ENCODE measurements at places on chromosomes 1 and 21.

GRCh38 chr1:16266411-16267118 lies 29.6 kb upstream of the CPLANE2 start:
- no peak for DNase-seq

DNA sequence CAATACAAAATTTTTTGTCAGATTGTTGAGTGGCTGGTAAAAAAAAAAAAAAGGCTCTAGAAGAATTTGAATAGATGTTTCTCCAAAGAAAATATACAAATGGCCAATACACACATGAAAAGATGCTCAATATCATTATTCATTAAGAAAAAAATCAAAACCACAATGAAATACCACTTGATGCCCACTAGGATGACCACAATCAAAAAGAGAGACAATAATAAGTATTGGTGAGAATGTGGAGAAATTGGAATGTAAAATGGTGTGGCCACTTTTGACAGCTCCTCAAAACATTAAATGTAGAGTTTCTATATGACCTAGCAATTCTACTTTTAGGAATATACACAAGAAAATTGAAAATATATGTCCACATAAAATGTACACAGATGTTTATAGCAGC lies 100.0 kb downstream of the CLEC20A start:
- no peak for DNase-seq

DNA sequence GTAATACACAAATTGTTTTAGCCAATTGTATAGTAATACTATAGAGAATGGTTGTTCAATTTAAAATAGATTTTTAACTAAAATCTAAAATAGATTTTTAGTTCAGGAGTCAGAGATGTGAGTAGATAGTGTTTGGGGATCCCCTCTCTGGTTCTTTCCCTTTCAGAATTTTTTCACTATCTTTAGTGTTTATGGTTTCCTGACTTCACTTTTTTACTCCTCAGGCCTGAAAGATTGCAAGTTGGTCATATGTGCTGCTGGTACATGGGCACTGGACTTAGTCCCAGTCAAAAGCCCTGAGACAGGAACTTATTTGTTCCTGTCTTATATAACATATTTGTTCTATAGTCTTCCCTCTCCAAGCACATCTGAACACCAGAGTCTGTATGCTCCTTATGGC lies 96.8 kb upstream of the ATP1B1 start:
- no peak for DNase-seq

DNA sequence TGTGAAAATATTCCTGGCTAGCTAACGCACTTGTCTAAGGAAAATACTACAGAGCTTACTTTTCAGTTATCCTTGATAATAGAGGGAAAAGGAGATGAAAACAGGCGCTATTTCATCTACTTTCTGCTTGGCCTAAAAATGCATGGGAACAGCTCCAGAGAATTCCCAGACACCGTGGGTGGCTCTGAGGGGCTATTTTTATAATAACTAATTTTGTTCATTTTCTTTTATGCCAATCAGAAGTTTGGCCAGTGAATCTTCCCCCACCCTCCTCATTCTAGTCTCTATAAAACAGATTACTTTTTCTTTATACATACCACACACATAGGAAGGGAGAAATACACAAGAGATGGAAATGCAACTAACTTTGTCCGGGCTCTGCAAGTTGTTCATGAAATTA lies 322.9 kb downstream of the SETD4 start:
- DNase-seq = no peak

DNA sequence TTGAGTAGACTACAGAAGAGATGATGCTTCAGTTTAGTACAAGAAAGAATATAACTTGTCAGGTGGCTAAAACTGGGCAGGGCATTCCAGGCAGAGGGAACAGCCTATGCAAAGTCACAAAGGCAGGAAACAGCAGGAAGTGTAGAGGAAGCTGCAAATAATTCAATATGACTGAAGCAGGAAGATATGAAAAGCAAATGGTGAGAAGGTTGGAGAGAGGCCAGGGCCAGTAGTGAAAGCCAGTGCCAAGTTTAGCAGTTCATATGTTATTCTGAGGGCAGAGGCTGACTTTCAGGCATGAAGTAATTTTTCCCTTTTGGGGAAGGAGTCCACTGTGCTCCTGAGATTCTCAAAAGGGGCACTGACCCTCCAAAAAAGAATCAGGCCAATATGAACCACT lies 8.0 kb upstream of the YBX1 start:
- no peak for DNase-seq

- no peak for DNase-seq
Measured at GRCh38 chr1:245378311-245378722, 223.5 kb downstream of the KIF26B start.

DNA sequence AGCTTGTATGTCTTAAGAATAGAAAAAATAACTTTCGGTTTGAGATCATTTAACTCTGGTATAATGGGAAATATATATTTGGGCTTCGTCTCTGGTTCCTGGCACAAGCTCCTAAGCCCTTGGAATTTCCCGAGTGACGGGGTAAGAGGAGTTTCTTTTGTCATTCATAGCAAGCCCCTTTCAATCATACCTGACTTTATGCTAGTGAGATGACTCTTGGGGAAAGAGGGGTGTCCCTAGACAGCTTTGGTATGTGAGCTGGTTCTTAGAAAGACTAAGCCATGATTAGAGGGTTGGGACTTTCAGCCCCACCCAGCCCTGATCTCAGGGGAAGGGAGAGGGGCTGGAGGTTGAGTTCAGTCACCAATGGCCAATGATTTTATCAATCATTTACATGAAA lies 13.9 kb upstream of the MTARC1 start:
- no peak for DNase-seq

- DNase-seq = peak; percentile 68
Measured at GRCh38 chr1:193971595-193971994, 785.2 kb upstream of the B3GALT2 start.
